ENCODE measurements at places on chromosomes 6 and 20. TPM values are rescaled to one million over a fixed set of nuclear protein-coding genes. Genes with fewer than 3 reads are reported as not detected.

ELOVL4 gene
- 3.0 TPM for total RNA-seq

SASH1 gene
- 40.5 TPM for total RNA-seq

HEY2 gene
- 3.9 TPM for total RNA-seq

GRCh38 chr6:40956936-40957335 lies 82.1 kb downstream of the UNC5CL start:
- H3K36me3 ChIP-seq, result no peaks in the 10 kb centered on the region
- H3K4me3 ChIP-seq, result no peak overlapping the region
- no peaks in the 10 kb centered on the region for H3K27me3 ChIP-seq
- H3K4me1 ChIP-seq, result peaks cover 7% of the 10 kb centered on the region
- no peak overlapping the region for H3K27ac ChIP-seq

GRCh38 chr6:105797983-105798453 lies 288.1 kb upstream of the PRDM1 start:
- no peaks in the 10 kb centered on the region for H3K27me3 ChIP-seq
- no peak overlapping the region for H3K4me3 ChIP-seq
- DNase-seq, result peak; percentile 72
- no peak overlapping the region for H3K27ac ChIP-seq
- H3K4me1 ChIP-seq, result peaks cover 12% of the 10 kb centered on the region

HLA-DOA gene
- 2.4 TPM for total RNA-seq

HLA-DRB1 gene
- total RNA-seq, result 44.6 TPM

- H3K36me3 ChIP-seq, result peaks cover 4% of the 10 kb centered on the region
- no peak overlapping the region for H3K27ac ChIP-seq
- DNase-seq, result no peak
- H3K4me1 ChIP-seq, result no peaks in the 10 kb centered on the region
These were observed 49.2 kb upstream of the ALDH8A1 start for GRCh38 chr6:134999107-134999506.

CUL7 gene
- 10.4 TPM for total RNA-seq

DNA sequence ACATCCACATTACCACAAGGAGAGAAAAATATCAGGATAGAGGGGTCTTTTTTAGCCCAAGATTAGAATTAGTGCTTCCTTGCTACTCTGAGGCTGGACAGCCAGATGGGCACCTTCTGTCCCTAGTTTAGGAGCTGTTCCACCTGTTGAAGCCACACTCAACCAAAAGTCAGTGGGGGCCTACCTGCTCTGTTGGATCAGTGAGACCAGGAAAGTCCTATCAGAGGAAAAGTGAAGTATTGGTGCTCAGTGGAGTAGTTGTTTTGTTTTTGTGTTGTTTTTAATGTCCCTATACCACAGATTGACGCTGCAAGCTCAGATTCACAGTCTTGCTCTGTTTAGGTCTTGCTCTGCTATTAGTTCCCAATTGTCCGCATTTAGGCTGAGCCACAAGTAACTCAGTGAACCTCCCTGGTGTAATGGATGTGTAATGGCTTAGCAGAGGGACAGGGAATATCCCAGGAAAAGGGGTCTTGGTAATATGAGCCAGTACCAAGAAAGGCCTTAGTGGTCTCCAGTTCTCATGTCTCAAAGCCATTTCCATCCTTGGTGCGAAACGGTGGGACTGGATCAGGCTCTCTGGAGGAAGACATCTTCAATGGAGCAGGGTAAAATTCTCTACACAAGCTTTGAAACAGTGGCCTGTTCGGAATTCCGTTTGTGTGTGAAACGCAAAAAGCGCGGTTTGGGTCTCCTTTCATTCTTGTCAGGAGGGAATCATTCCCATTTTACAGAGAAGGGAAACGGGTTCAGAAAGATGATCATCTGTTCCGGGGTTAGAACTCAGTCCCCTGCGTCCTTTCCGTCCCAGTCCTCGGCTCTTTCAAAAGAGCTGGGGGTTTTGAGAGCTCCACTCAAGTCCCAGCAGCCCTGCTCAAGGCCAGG lies 631 bp upstream of the PABPC1L start:
- no peak for DNase-seq
- no peak overlapping the region for H3K27ac ChIP-seq
- H3K27me3 ChIP-seq, result no peaks in the 10 kb centered on the region
- peaks cover 17% of the 10 kb centered on the region for H3K4me1 ChIP-seq

DNA sequence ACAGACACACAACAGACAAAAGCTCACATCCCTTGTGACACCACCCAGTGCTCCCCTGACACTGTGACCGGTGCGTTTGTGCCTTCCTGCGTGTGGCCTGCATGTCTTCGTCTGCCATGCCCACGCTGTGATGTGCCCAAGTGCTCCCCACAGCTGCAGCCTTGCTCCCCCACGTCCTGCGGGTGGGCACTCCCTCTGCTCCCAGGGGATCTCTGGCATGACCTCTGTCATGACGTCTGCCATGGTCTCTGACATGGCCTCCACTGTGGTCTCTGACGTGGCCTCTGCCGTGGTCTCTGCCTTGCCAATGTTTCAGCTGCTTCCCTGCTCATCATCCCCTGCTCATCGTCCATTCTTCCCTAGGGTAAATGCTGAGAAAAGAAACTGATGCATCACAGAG lies 200.9 kb downstream of the DLL1 start:
- no peaks in the 10 kb centered on the region for H3K4me1 ChIP-seq
- H3K36me3 ChIP-seq, result no peaks in the 10 kb centered on the region
- no peaks in the 10 kb centered on the region for H3K27me3 ChIP-seq

- no peaks in the 10 kb centered on the region for H3K27me3 ChIP-seq
- no peak overlapping the region for H3K4me3 ChIP-seq
- no peak for DNase-seq
- no peaks in the 10 kb centered on the region for H3K36me3 ChIP-seq
- peaks cover 12% of the 10 kb centered on the region for H3K4me1 ChIP-seq
These were observed 522.5 kb downstream of the CD83 start for GRCh38 chr6:14639983-14640599.

MUCL3 gene
- not detected for total RNA-seq

- peak overlapping the region; percentile 31 for H3K4me3 ChIP-seq
- peaks cover 93% of the 10 kb centered on the region for H3K27me3 ChIP-seq
- no peak overlapping the region for H3K27ac ChIP-seq
- peaks cover 44% of the 10 kb centered on the region for H3K4me1 ChIP-seq
- no peaks in the 10 kb centered on the region for H3K36me3 ChIP-seq
- DNase-seq, result no peak
These were observed 10.2 kb downstream of the POU3F2 start for GRCh38 chr6:98844244-98845210.

CASP8AP2 gene
- 20.1 TPM for total RNA-seq

DNA sequence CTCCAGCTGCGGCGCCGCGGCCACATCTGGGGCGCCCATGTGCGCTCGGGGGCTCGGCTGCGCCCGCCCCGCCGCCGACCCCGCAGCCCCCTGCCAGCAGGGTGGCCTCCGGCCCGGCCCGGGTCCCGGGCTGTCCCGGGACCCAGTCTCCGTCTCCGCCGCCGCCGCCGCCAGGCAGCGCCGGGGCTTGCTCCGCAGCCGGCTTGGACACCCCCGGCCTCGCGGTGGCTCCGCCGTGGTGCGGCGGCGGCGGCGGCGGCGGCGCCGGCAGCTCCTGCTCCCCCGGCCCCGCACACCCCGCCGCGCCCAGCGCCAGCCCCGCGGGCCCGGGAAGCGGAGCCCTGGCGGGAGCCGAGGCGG lies 219 bp downstream of the ISM1 start:
- peaks cover 22% of the 10 kb centered on the region for H3K4me1 ChIP-seq
- peaks cover 32% of the 10 kb centered on the region for H3K27me3 ChIP-seq
- peak overlapping the region; percentile 49 for H3K4me3 ChIP-seq
- no peaks in the 10 kb centered on the region for H3K36me3 ChIP-seq

CCN5 gene
- total RNA-seq, result 22.1 TPM

Data from sigmoid colon (tissue), 7 donors.